Stimulated activated CD4-positive, alpha-beta T cell treated with anti-CD3 and anti-CD28 coated beads, Interleukin-15, amount 100 ng/mL, for 24 hours (primary cell): ENCODE measurements at places on chromosomes 5 and 9.

GRCh38 chr5:153678617-153679329, 188.3 kb downstream of the GRIA1 start:
- no peak for DNase-seq

- no peak for DNase-seq
Measured at GRCh38 chr9:127875306-127875966, 2.0 kb downstream of the AK1 start.

- no peak for DNase-seq
Measured at GRCh38 chr5:148968311-148968710, 94.6 kb downstream of the SH3TC2 start.

DNA sequence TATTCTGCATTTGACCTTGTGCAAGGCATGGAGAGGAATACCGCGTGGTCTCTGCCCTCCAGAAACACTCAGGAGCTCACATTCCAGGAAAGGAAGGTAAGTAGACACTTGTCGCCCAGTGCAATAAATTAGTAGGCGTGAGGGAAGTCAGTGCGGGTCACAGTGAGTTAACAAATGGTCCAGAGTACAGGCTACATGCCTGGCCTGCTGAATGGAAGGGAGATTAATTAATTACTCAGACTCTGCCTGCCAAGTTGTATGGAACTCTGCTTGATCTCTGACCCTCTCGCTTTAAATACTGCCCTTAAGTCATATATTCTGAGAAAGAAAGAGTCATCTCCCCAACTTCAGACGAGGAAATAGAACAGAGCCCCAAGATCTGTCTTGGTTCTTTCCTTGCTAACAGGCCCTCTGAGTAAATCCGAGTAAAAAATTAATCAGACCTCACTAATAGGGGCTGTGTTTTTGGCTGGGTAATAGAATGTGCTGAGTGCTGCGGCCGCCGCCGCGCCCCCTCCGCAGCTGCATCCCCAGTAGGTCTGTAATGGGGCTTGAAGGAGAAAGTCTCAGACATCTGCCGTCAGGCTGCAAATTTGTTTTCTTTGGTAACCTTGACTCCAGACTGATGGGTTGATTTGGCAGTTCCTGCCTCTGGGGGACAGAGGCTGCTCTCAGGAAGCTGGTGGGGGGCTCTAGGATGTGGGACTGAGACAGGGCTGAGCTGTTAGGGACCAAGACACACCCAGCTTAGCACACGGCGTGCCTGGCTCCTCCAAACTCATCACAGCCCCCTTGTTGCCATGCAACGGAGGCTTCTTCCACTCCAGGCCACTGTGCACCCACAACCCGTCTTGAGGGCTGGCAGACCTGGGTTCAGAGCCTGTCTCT, 144.4 kb downstream of the NSG2 start:
- DNase-seq = no peak

DNA sequence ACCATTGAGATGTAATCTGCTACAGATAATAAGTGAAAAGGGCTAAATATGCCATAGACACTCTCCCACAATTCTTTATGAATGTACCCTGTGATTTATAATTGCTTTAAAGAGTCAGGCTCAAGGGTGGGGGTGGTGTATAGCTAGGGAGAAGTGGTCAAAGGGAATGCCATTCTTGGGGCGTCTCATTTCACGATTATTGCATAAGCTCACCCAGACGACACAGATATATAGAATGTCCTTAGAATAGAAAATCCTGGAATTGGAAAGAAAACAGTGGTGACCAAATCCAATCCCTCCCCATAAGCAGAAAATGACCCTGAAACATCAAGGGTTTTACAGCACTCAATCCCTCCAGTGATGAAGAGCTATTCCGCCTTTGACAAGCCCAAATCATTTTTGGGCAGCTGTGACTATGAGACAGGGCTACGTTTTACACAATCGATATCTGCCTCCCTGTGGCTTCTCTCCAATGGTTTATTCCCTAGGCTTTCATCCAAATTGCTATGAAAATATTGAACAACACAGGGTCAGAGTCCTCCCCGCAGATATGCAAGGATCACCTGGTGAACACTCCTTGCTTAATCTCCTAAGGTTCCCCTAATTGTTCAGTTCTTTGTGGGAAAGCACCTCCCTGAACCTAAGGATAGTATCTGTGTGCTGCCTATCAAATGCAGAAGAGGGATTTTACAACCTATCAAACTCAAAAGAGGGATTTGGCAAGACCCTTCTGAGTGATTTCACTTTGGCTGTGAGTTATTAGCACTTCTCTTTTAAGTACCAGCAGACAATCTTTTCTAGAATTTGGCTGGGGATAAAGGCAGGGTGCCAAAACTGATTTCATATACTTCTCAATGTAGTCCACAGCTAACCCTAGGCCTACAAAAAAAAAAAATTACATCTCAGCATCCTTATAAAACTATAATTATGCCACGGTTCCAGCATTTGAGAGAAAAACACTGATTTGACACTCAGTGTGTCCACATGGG, 144.9 kb upstream of the CDH6 start:
- no peak for DNase-seq

- no peak for DNase-seq
Measured at GRCh38 chr5:151454166-151454565, 6.8 kb downstream of the SLC36A1 start.

GRCh38 chr9:109422641-109423040, 75.5 kb downstream of the PTPN3 start:
- DNase-seq = no peak

- DNase-seq = no peak
Measured at GRCh38 chr5:139964994-139965565, 78.0 kb downstream of the NRG2 start.

DNA sequence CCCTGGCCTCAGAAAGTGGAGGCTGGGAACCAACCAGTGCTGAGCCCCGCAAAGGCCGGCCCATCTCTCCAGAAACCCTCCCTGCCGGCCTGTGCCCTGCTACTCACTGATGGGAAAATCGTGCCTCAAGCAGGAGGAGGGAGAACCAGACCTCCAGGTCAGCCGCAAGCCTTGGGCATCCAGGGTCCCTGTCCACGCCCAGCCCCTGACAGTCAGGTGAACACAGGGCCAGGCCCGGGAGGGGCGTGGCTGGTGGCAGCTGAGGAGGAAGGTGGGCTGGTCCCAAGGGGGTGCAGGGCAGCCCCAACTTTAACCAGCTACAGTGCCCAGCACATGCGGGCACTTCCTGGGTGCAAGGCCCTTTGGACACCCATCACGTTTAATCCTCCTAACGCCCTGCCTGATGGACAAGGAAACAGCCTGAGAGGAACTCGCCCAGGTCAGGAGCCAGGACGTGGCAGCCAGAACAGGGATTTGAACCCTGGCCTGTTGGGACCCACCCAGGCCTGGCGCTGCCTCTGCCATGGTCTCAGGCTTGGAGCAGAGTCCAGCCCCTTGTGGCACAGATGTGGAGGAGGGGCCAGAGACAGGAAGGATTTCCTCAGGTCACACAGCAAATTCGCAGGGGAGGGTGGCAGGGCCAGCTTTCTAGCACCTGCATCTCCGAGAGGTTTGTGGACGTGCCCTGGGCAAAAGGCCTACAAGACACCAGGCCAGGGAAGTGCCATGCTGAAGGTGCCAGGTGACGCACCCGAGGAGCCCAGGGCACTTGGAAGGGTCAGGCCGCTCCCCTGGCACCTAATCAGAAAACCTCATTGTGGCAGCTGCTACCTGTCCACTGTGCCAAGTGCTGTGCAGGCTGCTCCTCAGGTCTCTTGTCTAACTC, 4.5 kb downstream of the RALGDS start:
- no peak for DNase-seq

GRCh38 chr5:14115323-14115895, 27.7 kb upstream of the TRIO start:
- DNase-seq = no peak

GRCh38 chr9:134962973-134963364, 45.3 kb upstream of the FCN1 start:
- DNase-seq = no peak

- no peak for DNase-seq
Measured at GRCh38 chr9:137742698-137743097, 123.9 kb downstream of the EHMT1 start.
